HTR-8/SVneo (cell line): ENCODE measurements at places on chromosomes 11 and 22.

DNA sequence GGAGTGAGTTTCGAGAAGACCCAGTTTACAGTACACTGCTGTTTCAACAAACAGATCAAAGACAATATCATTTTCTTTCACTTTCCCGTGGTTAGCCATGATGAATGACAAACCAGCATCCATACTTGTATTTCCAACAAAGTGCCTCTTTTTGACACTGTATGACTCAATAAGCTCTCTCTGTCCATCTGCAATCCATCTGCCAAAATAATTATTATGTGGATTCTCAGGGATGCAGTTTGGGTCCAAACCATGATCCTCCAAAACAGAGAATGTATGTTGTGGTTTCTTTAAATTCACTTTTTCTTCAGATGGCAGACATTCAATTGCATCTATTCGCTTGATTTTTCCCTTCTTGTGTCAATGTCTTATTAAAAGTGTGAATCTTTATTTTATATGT, 37.8 kb upstream of the RASD2 start:
- no peak for DNase-seq

GRCh38 chr22:20741008-20741633, 32.8 kb upstream of the SERPIND1 start:
- no peak for DNase-seq

- DNase-seq = no peak
These were observed 13.7 kb upstream of the IGSF22 start for GRCh38 chr11:18739685-18740084.

DNA sequence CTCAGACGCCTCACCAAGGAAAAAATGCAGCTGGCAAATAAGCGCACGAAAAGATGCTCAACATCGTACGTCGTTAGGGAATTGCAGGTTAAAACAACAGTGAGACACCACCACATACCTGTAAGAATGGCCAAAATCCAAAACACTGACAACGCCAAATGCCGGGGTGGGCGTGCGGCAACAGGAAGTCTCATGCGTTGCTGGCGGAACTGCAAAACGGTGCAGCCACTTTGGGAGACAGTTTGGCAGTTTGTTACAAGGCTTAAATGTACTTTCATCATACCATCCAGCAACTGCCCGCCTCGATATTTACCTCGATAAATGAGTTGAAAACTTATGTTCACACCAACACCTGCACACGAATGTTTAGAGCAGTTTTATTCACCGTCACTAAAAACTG, 7.5 kb upstream of the CTSD start:
- DNase-seq = no peak

DNA sequence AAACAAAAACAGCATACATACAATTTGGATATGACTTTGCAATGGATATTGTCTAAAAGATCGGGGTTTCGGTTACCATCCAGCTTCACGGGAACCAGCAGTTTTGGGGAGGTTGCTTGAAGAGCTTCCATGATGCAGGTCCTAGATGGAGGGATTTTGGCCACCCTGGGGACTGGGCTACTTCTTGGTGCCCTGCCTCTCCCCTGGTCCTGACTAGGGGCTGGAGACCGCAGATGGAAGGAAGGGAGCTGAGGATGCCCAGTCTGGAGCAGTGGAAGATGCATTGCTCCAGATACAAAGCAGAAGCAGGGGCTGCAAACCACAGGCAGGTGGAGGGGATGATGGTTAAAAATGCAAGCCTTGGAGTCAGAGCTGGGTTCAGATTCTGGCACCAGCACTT, 13.5 kb downstream of the SOX10 start:
- DNase-seq = no peak

DNA sequence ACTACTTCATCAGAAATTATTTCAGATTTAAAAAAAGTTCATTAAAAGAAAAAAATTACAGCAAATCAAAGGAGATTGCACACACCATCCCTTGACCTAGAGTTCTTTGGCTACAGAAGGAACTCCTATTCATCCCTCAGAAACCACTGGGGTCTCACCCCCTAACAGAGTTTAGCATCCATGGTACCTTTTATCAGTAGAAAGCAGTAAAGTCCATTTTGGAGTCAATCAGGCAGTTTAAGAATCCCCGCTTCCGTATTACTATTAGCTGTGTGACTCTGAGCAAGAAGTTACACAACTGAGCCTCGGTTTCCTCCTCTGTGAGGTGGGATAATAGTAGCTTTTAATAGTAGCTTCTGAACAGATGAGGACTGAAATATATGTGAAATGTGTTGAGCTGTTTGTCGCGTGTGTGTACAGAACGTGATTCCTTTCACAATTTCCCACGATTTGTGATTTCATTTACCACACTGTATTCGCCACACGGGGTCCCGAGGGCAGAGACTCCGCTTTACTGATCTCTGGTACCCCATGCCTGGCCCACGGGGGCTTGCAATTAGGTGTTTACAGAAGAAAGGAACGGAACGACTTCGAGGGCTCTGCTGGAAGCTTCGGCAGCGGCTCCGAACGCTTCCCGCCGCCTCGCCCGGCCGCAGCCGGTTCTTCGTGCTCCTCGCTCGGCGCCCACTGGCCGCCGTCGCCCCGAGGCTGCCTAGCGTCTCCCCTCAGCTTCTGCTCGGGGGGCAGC, 72.5 kb upstream of the ZBED5 start:
- no peak for DNase-seq

- DNase-seq = no peak
These were observed 6.0 kb upstream of the TRIM34 start for GRCh38 chr11:5618807-5619206.

- no peak for DNase-seq
These were observed 677.6 kb downstream of the NTM start for GRCh38 chr11:132048040-132048439.

GRCh38 chr11:5394091-5394490, 10.5 kb downstream of the OR51M1 start:
- DNase-seq = no peak

- DNase-seq = no peak
These were observed 14.1 kb downstream of the CREB3L1 start for GRCh38 chr11:46291441-46292150.

DNA sequence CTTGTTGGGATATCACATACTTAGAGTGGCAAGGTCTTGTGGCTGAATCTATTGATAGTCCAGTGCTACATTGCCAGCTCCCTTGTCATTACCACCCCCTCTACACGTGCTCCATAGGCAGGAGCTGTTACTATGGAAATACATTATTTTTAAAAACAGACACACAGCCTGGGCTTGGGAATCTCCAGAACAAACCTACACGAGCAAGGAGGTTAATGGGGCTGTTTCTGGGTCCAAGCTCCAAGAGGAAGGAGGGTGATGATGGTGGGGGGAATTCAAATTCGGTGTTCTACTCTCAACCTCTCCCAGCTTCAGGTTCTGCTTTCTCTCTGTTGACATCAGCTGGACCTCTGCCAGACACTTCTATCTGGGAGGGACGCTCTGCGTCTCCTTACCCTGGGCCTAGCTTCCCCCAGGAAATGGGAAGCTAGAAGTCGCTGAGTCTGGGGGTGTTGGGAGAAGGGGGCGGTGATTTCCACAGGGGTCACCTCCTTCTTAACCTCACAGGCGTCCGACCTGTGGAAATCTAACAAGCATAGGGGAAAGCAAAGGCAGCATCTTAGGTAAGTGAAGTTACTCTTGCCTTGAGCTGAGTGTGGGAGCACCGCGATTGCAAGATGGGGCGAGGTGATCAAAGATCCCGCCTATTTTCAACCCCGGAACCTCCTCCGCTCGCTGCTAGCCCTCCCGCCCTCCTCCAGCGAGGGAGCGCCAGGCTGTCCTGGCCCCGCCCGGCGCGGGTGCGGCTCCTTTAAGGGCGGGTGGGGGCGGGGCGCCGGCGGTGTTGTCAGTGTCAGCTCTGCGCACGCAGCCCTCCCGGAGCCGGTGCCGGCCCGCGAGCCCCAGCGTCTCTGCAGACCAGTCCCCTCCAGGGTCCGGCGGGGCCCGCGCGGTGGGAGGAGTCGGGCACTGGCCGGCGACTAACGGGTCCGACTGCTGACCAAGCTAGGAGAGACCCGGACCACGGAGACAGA, at the start of gene C2CD2L:
TSS of gene C2CD2L (plus strand) at position 781 of the 974 bp plus-strand sequence. CDS start 398 bp downstream, outside the sequence.
- DNase-seq = peak; percentile 89

GRCh38 chr22:38966380-38966702, 8.9 kb downstream of the APOBEC3A start:
- no peak for DNase-seq
